A549 (cell line): ENCODE measurements at places on chromosomes 7 and 10.

DNA sequence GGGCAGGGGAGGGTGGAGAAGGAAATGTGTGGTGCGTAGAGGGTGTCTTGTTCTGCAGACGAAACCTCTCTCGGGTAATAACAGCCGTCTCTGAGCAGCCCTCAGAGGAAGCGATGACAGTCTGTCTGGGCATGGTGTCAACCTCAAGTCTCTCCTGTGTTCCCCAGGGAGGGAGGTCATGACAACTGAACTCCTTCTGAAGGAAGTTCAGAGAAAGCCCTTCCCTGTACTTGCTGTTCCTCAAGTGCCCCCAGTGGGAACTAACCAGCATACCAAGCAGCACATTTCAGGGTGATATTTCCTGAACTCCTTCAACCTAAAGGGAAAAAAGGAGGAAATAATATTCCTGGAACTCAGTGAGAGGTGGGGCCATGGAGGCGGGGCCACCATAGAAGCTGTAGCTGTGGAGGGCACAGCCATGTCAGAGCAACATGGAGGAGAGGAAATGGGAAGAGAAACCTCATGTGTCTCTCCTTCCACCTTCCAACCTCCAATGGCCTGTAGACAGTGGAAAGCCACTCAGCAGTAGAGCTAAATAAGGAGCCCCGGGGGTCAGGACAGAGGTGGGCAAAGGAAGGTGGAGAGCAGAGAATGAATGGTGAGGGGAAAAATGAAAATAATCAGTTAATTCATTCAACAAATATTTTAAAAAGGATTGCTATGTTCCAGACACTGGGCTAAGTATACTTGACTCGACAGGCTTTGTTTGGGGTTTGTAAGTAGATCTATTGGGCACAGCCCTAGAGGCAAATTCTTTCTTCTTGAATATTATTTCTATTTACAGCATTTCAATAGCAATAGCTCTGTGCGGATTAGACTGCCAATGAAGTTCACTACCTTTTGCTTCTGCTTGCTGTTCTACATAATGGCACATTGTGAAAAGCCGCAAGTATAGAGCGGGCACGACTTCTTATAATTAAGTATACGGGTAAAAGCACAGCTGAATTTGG, 61.0 kb upstream of the AOAH start:
- DNase-seq = no peak

DNA sequence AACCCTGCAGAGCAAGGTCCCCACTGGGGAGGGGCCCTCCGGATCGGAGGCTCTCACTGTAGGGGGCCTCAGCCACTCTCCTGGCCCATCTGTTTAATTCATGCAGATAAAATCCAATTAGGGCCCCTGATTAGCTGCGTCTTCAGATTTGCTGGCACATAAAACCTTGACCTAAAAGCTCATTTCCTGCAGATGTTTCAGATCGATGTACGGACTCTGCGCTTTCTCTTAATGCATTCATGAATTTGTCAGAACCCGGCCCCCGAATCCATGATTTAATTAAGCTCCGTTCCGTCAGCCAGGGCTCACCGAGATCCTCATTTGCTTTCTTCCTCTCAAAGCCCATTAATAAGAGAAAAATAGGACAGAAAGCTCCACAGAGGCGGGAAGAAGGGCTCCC, 40.0 kb upstream of the FOXL3 start:
- no peak for DNase-seq

DNA sequence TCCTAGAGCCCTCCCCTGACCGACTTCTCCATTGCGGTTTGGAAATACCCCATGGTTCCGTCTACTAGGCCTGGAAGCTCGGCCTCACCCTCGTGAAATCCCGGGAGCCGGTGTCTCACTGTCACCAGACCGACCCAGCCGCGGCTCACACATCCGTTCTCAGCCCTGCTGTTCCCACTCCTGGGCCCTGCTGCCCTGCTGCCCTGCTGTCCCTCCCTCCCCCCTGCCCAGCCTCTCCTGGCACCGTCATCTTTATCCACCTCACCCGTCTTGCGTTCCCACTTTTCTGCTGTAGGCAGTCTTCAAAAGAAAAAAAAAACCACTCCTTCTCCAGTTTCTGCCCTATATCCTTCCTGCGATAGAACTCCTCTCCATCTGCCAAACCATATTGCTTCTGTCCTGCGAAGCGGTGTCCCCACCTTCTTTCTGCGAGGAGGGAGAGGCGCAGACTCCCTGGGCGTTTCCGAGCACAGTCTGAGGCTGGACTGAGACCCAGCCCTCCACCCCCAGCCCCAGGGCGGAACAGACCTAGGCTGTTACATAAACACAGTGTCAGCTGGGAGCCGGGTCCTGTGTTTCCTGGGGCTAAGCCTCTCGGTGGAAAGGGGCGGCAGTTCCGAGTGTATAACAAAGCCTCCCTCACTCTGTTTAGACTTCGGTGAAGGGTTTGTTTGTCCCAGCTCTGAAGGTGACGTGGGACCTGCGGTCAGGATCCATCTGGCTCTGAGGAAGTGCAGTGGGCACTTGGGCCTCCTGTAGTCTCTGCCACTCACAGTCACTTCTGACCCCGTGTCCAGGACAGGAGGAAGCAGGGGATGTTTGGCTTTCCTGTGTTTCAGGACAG, 2.8 kb downstream of the AGAP3 start:
- DNase-seq = no peak

- DNase-seq = no peak
Observed at GRCh38 chr10:132350391-132350790, 18.4 kb downstream of the LRRC27 start.

DNA sequence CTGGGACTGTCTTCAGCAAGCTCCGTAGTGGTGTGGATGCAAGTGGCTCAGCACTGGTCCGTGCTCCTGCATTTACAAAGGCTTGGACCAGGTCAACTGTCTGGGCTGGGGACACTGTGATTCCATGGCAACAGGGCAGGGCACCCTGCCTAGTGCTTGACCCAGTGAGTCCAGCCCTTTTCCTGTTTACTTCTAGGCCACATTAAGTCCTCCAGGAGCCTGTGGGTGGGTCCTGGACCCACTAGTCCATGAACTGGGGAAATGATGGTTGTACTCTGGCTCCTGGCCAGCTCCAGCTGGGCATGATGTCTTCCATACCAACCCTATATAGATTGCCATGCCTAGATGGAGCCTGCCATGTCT, 152.0 kb downstream of the RPS24 start:
- no peak for DNase-seq

DNA sequence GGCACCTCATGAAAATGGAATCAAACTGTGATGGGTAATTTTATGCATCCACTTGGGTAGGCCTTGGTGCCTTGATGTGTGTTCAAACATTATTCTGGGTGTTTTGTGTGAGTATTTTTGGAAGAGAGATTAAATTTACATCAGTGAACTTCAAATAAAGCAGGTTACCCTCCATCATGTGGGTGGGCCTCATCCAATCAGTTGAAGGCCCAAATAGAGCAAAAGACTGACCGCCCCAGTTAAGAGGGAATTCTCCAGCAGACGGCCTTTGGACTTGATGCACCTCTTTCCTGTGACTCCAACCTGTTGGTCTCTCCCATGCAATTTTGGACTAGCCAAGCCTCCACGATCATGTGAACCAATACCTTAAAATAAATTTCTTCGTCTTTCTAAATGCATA, 97.7 kb upstream of the DPP6 start:
- no peak for DNase-seq

GRCh38 chr7:42843205-42843800, 68.6 kb downstream of the C7orf25 start:
- DNase-seq = peak; percentile 51

- DNase-seq = no peak
Observed at GRCh38 chr10:109929501-109930219, 6.3 kb upstream of the XPNPEP1 start.

GRCh38 chr7:39741942-39742623, 118.7 kb downstream of the RALA start:
- peak; percentile 38 for DNase-seq

GRCh38 chr10:50360077-50360850, 108.9 kb upstream of the ASAH2 start:
- DNase-seq = no peak

GRCh38 chr10:119417852-119418251, 124.7 kb downstream of the RGS10 start:
- DNase-seq = no peak

- DNase-seq = no peak
Observed at GRCh38 chr10:108411206-108411605, 1246.7 kb upstream of the SORCS1 start.

DNA sequence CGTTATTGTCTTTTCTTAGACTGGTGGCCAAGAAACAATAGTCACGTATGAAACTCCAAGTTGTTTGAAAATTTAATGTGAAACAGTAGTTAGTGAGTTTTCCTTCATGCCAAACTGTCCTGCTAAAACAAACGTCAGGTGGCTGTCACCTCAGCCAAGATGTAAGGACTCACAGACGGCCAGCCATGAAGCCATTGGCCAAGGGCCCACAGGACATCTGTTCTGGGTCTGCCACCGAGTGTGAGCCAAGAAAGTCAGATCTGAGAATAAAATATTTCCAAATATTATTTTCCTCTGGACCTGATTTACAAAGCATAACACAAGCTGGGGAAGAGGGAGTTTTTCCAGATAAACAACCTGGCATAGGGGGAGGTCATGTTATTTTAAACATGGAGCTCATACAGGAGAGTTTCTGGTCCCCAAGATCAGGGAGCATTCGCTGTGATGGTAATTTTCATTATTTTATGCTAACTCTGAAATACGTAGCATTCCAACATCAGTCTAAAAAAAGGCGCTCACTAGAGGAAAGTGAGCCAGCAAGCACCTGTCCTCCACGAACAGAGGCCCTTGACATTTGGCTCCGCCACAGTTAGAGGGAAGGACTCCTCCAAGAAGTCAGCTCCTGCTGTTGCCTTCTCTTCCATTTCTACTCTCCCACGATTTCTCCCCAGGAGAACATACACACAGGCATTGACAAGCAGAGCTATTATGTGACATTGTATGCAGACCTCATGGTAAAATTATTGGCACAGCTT, 38.9 kb upstream of the LANCL2 start:
- no peak for DNase-seq

- DNase-seq = peak; percentile 3
Observed at GRCh38 chr10:27998178-27998953, 513 bp downstream of the ODAD2 start.

GRCh38 chr7:24981171-24981951, 1.4 kb upstream of the OSBPL3 start:
- DNase-seq = peak; percentile 19

GRCh38 chr7:55363386-55364170, 1.6 kb upstream of the LANCL2 start:
- DNase-seq = no peak

- no peak for DNase-seq
Observed at GRCh38 chr10:123862421-123863182, 29.0 kb downstream of the CPXM2 start.

- DNase-seq = no peak
Observed at GRCh38 chr10:71741671-71742070, 22.1 kb upstream of the C10orf105 start.

DNA sequence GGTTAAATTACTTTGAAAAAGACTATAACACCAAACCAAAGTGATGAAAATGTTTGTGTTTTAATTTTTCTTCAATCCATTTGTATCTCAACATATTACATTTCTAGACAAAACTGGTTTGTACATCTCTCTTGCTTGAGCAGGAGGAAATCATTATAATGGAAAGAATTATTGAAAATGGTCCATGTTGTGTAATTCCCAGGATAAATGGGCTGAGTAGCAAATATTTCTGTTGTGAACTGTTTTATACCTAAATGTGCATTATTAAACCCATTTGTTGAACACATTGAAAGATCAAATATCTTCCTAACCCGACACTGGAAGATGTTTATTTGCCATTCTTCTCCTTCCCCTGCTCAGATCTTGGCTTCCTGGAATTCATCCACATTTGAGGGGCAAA, 14.1 kb upstream of the CDK6 start:
- DNase-seq = no peak

DNA sequence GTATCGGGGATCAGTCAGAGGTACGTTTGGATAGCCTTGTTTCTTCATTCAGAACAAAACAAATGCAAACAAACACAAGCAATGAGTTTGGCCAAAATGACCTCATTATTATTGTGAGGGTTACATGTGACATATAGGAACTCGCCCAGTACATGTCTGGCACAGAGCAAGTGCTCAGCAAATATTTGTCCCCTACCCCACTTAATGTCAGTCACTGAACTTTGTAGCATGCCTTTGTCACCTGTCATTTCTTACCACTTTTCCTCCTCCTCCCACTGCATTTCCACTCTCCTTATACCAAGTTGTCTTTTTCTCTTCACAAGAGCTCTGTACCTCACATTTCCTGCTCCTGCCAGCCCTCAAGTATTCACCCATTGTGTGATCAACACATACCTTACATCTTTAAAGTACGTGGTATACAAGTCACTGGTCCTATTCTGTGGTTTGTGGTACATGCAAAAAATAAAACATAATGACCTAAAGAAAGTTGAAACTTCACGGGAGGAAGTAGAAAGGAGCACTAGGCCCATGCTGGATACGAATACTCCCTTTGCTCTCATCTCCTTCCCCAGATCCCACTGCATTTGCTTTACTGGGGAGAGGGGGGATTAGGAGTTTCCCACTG, 236.0 kb downstream of the INHBA start:
- no peak for DNase-seq

DNA sequence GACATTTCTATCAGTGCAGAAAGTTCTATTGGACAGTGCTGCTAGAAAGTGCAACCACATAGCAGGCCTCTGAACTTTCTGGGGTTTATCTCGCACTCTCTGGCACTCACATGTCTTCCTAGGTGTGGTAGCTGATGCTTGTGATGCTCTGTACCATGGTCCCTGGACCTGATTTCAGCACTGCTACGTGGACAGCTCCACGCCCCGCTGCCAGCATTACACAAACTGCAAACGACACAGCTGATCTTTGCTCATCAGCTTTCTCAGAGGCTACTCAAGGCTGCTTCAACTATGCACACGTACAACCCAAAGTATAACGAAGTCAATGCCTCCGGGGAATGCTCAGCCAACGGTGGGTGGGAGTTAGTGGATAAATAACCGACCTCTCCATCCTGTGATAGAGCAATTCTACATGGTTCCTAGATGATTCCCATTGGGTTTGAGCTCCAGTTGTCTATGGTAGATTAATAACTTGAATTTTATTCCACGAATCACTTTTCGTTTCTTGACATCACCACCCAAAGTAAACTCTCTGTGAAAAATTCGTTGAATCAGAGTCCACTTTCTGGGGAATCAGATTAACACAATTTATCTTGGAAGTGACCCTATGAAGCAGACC, 302.5 kb downstream of the ACTR3B start:
- no peak for DNase-seq
